ENCODE measurements at places on chromosomes 3 and 15.
A peak's percentile ranks its signal among the peaks of the same experiment; 100 is the strongest.

- DNase-seq = no peak
These were observed 56.6 kb upstream of the ZPLD1 start for GRCh38 chr3:102378216-102378615.

GRCh38 chr3:99999536-99999935 is 114.8 kb downstream of the FILIP1L start:
- no peak for DNase-seq

GRCh38 chr3:27022096-27022761 is 347.0 kb downstream of the NEK10 start:
- no peak for DNase-seq

DNA sequence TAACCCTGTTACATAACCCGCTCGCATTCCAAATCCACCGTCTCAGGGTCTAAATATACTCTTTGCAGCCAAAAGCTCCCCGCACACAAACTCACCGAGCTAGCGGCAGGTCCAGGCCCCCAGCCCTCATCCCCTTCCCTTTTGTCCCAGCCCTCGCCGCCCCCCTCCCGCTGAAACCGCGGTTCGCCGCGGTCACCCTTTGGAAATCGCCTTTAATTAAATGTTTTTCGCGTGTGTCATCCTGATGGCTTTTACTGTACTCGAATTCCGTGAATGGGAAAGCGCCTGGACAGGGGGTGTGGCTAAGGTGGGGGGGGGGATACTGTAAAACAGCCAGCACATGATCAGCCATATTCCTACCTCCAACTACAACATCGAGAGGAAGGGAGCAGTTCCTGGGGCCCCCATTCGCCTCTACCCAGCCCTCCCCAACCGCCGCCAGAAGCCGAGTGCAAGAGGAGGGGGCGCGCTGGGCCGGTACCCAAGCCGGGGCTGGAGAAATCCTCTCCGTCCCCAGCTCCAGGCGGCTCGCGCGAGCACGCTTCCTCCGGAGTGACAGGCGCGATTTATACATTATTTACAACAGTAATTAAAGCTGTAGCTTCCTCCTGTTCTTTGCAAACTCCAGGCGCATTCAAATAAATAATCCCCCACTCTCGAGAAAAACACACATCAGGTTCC is 1.7 kb downstream of the RORA start:
- DNase-seq = peak; percentile 78

DNA sequence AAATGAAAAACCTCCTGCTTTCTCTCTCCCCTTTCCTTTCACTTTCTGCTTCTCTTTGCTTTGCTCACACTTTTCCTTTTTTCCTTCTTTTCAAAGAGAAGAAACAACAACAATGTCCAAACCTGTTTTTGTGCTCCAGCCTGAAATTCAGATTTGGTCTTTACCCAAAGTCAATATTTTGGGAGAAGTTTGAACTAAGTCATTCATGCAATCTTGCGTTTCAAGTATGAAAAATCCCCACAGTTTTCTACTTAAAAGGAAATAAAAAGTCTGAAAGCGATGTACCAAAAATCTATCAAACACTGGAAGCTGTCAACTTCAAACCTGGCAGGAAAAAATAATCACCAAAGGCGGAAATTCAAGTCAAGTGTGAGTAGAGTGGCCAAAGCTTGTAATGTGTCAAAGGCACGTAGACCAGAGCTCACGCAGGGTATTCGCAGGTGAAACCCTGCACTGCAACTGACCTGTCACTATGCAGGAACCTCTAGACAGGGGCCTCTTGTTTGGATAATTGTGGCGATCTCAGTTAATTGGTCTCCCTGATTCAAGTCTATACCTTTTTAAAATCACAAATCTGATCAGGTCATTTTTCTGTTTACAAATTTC is 118.8 kb upstream of the GALNT15 start:
- DNase-seq = no peak

DNA sequence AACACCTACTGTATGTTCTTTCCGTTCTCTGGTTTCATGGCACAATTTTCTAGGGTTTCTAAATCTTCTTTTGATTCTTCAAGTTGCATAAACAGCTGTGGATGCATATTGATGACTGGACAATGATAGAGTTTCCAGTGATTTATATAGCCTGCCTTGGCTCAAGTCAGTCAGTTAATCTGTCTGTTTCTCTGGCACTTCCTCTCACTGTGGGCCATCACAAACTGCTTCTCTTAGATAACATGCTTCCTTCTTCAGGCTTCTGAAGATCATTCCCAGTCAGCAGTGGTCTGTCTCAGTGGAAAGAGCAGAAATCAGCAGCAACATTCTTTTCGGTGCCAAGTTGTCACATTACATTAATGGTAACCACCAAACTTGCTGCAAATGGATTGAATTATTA is 207.2 kb downstream of the RYR3 start:
- no peak for DNase-seq

GRCh38 chr15:56988219-56988618 is 69.8 kb downstream of the TCF12 start:
- no peak for DNase-seq

DNA sequence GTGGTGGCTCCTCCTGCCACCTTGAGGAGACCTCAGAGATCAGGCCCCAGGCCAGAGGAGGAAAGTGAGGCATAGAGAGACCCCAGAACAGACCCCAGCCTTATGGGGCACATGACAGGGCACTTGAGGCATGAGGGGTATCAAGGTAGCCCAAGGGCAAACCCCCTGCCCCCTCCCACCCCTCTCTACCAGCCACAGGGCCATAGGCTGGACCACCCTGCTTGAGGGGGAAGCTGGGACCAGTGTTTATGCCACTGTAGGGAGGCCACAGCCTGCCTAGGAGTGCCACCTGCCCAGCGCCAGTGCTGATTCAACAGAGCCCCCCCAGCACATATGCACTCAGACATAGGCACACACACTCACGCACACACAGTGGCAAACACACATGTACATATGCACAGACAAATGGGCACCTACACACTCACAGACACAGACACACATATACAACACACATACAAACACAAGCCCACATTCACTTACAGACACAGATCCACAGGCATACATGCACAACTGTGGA is 10.3 kb downstream of the MYL3 start:
- peak; percentile 47 for DNase-seq

DNA sequence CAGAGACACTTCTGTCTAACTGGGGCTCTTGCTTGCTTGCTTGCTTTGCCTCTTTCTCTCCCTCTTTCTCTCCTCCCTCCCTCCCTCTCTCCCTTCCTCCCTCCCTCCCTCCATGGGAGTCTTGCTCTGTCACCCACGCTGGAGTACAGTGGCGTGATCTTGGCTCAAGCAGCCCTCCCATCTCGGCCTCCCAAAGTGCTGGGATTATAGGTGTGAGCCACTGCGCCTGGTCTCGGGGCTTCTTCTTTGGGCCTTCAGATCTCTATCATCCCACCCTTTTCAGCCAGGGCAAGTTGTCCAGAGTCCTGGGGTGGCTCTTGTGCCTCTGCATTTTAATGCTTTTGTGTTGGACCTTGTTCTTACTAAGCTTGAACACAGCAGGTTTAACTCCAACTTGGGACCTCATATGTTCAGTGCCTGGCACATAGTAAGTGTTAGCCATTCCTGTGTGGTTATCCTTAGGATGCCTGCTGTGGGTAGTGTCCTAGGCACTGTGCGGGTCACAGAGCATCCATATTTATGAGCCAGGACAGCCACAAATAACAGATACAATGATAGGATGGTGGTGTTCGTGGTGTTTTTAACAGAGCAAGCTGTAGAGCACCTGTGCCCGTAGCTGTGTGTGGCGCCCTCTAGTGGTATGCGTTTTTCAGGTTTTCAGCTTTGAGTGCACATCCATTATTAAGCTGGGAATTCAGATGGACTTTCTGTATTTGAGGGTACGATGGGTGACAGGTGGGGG is 75.1 kb downstream of the CCK start:
- no peak for DNase-seq

- no peak for DNase-seq
These were observed 3.1 kb downstream of the MYO1E start for GRCh38 chr15:59369597-59369996.

DNA sequence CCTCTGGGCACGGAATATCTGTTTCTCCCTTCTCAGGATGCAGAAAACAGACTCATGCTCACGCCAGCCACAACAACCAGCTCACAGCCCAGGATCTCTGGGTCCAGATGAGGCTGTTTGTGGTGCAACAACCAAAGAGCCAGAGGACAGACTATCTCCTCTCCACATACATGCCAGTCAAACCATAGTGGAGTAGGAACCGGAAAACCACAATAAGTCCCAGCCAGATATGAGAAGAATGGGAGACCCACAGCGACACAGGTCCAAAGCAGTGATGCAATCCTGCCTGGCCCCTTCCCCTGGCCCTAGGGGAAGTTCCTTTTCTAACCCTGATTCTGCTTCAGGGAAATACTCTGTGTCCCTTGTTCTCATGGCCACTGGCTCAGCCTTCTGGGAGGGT is 27.6 kb downstream of the MEX3B start:
- no peak for DNase-seq

DNA sequence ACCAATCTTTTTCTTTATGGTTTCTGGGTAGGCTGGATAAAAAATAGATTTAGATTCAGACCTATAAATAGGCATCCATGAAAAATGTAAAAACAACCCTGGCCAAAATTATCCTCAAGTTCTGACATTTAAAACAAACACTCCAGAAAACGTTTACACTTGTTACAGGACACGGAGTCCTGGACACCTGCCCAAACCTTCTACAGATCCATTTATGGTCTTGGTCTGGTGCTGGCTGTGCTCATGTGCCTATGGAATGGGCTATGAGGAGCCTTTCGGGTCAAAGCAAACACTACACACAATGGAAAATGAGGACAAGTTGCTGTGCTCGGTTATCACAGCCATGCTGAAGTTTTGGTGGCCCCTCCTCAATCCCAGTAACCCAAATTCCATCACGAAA is 108.1 kb downstream of the PDZRN3 start:
- no peak for DNase-seq
